ENCODE measurements at places on chromosomes 3 and 15.
A peak's percentile ranks its signal among the peaks of the same experiment; 100 is the strongest.

- DNase-seq, result no peak
Observed at GRCh38 chr3:42635111-42635510, 18.4 kb upstream of the ZBTB47 start.

DNA sequence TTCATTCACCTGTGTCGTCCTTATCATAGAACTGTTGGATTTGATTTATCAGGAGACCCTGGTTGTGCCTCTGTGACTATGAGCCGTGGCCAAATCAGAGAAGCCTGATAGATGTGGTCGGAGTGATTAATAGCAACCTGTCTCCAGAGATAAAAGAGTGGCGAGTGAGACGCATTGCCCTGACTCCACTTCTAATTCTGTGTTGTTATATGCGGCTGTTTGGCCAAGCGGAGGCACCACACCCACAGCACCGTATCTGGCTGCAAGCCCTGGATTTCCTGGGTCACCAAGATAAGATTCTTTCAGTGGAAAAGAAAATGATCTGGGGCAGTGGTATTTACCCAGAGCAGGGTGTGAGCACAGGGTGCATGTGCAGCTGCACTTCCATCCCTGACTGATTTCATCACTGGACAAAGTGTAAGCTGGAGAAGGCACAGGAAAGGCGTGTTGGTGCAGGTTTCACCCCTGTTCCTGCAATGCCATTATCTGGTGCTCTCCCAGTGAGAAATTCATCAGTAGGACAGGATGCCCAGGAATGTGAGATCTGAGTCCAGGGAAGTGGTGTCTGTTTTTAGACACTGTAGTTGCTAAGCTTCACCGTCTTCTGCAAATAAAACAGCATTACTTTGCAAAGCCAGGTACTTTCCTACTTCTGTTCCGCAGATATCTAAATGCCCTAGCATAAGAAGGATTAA, 84.6 kb downstream of the CD47 start:
- DNase-seq, result no peak

- DNase-seq, result peak; percentile 96
Observed at GRCh38 chr3:167814441-167814951, 79.0 kb downstream of the SERPINI1 start.

DNA sequence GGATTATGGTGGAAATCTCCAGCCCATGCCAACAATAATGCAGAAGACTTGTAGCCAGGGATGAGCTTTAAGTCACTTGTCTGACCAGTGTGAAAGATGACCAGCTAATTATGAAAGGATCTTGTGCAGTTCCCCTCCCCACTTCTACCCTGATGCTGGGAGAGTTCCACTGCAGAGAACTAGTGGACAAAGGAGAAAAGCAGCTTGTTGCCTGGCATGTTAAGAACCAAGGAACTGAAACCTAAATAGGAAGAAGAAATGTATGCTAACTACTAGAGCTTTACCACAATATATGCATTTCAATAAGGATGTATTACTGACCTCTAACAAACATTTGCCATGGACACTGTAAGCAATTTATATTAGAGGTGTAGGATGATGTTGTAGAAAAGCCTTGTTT, 52.2 kb upstream of the CSTA start:
- DNase-seq, result no peak

DNA sequence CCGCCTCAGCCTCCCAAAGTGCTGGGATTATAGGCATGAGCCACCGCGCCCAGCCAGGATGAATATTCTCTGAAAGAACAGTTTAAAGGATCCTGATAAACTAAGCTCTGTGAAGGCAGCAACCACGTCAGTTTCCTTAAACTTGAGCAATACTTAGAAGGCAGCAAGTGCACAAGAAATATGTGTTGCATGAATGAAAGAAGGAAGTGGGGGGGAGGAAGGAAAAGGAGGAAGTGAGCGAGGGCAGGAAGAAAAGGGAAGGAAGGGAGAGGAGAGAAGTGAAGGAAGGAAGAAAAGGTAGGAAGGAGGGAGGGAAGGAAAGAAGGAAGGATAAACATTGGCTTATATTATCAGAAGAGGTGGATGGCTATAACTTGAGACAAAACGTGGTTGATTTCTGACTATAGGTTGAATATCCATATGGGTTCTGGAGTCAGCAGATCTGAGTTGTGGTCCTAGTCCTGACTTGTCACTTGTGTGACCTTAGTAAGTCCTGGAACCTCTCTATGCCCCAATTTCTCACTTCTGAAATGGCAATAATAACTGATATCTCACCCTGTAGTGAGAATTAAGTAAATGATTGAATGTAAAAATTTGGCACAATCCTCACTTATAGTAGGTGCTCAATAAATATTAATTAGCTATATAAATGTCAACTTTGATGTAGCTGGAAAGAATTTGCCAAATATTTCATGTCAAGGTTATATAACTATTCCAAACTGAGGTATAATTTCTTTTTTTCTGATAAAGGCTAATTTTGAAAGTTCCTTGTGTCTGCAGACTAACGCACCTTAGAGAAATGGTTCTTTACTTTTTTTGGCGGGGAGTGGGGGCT, 12.0 kb upstream of the SEMA4B start:
- no peak for DNase-seq

- no peak for DNase-seq
Observed at GRCh38 chr15:71212146-71212545, 96.9 kb downstream of the THSD4 start.

- DNase-seq, result no peak
Observed at GRCh38 chr3:131694376-131694775, 191.6 kb upstream of the MRPL3 start.

DNA sequence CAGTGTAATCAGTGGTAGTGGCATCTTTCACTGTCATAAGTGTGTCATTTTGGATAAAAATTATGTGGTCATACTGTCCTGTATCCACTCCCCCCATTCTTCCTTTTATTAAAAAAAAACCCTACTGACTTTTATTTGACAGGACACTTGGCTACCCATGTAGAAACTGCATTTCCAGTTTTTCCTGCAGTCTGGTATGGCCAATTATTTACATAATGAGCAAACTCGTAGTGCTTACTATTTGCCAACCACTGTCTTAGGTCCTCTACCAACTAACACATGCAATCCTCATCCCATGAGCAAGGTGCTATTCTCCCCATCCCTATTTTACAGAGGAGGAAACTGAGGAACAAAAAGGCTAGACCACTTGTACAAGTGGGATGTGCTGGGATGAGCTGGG, 129.1 kb downstream of the MECOM start:
- no peak for DNase-seq

DNA sequence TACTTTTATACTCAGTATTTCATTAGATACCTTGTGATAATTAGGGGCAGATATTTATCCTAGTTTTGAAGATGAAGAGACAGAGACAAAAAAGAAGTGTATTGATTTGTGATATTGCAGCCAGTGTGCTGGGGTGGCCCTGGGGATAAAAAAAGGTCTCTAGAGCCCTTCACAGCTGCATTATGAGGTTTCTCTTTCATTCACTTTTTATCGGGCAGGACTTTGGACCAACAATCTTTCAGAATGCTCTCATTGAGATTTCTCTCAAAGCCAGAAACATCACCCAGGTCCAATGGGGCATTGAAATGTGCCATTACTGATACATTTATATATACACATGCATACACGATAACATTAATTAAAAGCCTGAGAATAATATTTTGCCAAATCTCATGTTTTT, 20.5 kb upstream of the SELENOT start:
- no peak for DNase-seq

Data from hippocampal formation (tissue), 2 donors.